ENCODE measurements at places on chromosomes 7 and 10.

GRCh38 chr10:55065185-55065584, 264.2 kb upstream of the PCDH15 start:
- no peak for DNase-seq

DNA sequence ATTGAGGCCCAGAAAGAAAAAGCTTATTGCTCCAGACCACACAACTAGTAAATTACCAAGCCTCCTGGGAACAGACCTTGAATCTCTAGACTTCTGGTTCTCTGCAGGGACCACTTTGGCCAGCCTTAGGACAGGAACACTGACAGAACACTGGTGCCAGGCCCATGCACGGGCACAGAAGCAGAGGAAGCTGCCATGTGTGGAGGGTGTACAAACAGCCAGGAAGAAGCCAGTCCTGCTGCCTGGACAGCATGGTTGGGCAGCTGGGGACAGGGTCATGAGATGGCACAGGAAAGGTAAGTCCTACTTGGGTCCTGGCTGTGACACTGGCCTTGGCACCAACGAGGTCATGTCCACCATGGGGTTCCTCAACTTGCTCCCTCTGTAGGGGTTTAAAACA, 19.2 kb downstream of the MMRN2 start:
- no peak for DNase-seq

DNA sequence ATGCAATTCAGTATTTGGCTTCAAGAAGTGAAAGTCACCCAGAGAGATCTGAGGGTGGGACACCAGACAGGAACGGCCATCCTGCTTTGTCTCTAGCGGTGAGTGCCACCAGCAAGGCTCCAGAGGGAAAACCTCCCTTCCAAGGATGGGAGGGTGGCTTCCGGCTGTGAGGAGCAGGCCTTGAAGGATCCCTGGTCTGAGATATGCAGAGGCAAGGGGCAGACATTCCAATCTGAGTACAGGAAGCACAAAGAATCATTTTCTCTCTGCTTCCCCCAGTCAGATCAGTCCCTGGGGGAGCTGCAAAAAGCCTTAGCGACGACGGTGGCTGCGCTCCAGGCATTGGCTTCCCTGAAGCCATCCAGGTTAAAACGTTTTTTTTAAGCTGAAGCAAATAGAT, 167.4 kb downstream of the TEX36 start:
- no peak for DNase-seq

DNA sequence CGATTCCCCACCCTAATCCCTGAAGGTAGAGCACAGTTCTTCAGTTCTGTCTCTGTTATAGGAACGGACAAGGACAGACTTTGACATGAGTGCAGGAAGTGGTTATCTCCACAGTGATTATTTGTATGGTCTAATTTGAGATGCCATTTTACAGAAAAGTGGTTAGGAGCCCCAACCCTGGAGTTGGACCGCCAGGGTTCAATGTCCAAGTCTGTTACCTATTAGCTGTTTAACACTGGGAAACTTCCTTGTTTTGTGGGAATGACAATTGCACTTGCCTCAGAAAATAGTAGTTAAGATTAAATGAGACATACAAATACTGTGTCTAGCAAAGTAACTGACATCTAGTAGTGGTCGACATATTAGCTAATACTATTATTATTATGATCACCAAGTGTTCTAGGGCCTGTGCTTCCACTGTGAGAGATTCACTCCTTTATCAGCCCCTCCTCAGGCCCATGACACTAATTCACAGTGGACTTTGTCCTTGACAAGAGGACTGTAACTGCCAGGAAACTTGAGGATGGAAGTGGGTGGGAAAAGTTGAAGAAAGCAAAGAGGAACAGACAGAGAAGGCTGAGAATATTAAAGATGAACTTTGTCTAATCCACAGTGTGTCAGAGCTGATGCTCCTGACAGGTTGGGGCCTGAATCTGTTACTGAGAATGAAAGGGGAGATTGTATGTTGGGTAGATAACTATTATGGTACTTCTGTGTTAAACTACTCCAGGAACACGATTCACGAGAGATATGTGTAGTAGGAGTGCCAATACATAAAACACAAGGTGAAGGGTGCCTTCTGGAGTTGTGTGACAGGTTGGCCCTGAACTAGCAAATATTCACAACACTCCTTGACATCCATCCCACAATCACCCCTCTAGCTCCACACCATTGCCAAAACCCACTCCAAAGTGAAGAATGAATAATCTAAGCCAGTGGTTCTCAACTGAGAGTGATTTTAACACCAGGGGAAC, 66.4 kb downstream of the TAC1 start:
- no peak for DNase-seq

DNA sequence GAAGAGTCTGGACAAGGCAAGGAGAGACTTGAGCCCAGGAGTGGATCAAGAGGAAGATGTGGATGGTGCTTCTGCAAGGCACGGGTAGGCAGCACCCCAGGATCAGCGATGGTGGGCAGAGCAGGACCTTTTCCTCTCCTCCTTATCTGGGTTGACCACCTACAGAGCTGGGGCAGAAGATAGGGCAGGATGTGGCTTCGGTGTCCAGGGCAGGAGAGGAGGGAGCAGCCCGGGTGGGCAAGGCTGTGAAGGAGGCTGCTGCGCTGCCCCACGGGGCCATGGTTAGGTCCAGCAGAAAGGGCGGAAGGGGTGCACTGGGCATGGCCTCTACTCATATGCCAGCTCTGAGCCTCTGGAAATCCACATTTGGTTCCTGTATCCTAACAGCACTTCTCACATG, 20.0 kb upstream of the PARP12 start:
- no peak for DNase-seq

- DNase-seq: no peak
Measured at GRCh38 chr10:103493362-103493915, at the start of gene NEURL1. NEURL1 (plus strand) TSS chr10:103493705; CDS start chr10:103494388, 683 bp downstream.

DNA sequence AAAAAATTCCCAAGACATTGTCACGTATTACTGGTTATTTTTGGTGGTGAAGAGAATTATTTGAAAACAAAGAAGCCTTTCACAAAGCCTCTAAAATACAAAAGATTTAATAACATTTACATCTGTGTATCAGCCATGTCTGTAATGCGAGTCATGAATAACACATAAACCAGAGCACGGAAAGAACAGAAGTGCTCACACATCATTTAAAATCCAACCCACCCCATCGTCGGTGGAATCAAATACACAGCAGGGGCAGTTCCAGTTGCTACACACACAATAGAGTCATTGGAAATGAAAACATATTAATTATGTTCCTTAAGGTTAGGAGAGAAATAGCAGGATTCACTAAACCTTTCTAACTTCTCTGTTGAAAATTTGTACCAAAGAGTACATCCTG, 1097.3 kb downstream of the KCNMA1 start:
- no peak for DNase-seq

- no peak for DNase-seq
Measured at GRCh38 chr10:79172881-79173280, 104.1 kb downstream of the ZMIZ1 start.

DNA sequence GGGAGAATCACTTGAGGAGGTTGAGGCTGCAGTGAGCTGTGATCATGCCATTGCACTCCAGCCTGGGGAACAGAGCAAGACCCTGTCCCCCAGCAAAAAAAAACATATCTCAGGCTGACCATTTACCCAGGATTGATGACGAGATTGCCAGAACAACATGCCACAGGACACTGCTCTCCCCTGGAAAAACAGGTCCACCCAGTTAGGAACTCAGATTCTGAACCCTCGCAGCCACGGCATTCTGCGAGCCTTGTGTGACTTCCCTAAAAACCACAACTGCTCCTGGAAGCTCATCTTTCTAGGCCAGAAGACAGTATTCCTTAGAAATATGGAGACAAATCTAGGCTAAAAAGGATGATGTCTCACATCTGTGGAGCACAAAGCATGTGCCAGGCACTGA, 42.1 kb upstream of the SH2B2 start:
- no peak for DNase-seq

- DNase-seq: no peak
Measured at GRCh38 chr10:114753126-114753525, 68.5 kb upstream of the FHIP2A start.

GRCh38 chr7:117791877-117792780, 81.1 kb downstream of the CTTNBP2 start:
- no peak for DNase-seq

- no peak for DNase-seq
Measured at GRCh38 chr7:7884855-7885254, 83.7 kb upstream of the GLCCI1 start.

GRCh38 chr10:109881769-109882057, 41.6 kb downstream of the XPNPEP1 start:
- no peak for DNase-seq

DNA sequence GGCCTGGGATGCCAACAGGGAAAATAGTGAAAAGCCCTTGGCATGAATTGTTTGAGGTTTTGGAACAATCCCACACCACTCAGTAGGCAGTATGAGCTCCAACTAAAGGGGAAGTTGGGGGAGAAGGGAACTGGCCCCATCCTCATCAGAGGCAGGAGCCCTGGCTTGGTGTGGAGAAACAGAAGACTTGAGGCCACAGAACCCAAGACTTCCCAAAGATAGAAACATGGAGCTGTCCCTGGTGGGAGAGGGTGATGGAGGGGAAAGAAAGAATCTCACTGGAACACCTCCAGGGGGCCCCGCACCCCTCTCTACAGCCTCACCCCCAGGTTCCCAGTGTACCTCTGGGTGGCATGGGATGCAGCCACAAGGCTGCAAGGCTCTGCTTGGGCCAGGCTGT, 85.7 kb downstream of the VSTM4 start:
- DNase-seq: no peak

GRCh38 chr7:115558161-115558560, 472.4 kb downstream of the TFEC start:
- DNase-seq: peak; percentile 26

DNA sequence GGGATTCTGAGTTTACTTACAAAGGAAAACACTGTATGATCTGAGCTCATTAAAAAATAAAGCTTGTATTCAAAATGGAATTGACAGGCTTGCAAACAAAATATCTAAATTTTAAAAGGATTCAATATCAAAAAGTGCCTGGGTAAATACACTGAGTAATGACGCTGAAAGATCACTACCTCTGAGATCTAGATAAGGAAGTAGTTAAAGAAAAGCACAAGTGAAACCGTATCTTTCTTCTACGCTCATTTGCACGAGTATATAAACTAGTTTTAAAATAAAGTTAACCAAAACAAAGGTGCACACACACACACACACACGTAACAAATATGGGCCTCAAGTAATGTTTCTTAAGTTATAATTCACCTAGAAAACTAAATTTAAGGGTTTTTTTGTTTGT, 93.4 kb downstream of the SNX13 start:
- no peak for DNase-seq
